NCI-H2029 (cell line): ENCODE measurements at places on chromosomes 4 and X.
A peak's percentile ranks its signal among the peaks of the same experiment; 100 is the strongest.

DNA sequence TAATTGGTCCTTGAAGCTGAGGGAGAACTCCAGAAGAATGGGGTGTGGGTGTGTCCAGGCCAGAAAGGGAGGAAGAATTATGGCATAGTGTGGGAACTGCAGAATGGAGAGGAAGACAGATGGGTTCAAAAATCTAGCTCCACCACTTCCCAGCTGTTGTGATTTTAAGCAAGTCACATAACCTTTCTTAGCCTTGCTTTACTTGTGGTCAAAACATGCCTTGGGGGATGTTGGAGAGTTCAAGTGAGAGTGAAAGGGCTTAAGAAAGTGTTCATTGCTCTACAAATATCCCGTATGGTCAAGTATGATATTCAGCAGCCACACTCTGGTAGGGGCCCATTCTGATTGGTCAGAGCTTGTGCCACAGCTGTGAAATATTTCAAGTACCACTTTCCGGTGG lies 15.0 kb upstream of the STARD8 start:
- DNase-seq, result no peak

DNA sequence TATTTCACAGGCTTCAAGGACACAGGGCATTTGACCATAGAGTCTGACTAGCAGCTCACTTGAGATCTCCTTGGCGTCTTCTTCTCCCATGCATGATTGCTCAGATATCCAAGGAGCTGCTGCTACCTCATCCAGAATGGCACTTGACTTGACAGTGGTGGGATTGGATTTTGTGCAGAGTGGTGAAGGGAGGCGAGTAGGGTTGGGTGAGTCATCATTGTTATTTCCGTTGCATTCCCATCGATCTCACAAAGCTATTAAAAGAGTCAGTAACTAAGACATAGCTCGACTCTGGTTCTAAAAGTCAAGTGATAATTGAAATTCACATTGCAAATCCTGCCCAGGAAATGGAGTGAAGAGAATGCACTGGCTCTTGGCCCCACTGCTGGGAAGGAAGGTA lies 27.7 kb downstream of the NHSL2 start:
- no peak for DNase-seq

- no peak for DNase-seq
Measured at GRCh38 chr4:130825284-130825683, 1729.3 kb downstream of the C4orf33 start.

GRCh38 chrX:152138388-152138784 lies at the start of gene MAGEA10:
Gene MAGEA10 (minus strand): TSS chrX:152138577. CDS start chrX:152135620, 2,957 bp downstream.
- peak; percentile 25 for DNase-seq

DNA sequence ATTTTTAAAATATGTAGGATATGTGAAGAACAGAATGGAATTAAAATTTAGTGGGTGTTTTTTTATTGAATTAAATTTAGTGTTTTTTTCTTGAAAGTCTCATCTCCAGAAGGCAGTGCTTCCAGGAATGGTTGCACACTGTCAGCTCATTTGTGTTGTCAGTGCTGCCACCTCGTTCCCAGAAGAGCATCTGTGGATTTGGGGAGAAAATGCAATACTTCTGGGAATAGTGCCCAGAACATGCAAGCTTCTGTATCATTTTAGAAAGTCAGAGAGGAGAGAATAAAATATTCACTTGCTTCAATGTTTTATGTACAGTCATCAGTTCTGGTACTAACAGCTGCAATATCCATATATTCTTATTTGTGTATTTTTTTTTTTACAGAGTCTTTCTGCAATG lies 608.8 kb downstream of the PCDH7 start:
- no peak for DNase-seq

GRCh38 chr4:150173982-150174398 lies 95.7 kb downstream of the DCLK2 start:
- DNase-seq, result no peak
